ENCODE measurements at places on chromosomes 6 and 20.

- no peak for DNase-seq
Observed at GRCh38 chr6:86765211-86765610, 172.1 kb upstream of the HTR1E start.

- no peak for DNase-seq
Observed at GRCh38 chr20:63467294-63468083, 5.0 kb downstream of the KCNQ2 start.

DNA sequence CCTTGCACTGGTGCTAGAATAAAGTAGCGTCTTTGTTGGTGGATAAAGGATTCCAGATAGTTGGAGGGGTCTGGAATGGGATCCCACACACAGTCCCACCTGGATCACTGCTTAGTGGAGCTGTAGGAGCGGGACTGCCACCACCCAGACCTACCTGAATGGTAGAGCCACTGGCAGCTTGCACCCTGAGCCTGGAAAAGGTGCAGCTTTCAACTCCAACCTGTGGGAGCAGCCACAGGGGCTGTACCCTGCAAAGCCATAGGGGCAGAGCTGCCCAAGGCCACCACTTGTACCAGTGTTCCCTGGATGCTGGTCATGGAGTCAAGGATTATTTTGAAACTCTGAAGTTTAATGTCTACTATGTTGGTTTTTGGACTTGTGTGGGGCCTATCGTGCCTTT is 26.9 kb downstream of the VTA1 start:
- DNase-seq: no peak

- no peak for DNase-seq
Observed at GRCh38 chr20:24531631-24532419, 62.4 kb downstream of the SYNDIG1 start.

DNA sequence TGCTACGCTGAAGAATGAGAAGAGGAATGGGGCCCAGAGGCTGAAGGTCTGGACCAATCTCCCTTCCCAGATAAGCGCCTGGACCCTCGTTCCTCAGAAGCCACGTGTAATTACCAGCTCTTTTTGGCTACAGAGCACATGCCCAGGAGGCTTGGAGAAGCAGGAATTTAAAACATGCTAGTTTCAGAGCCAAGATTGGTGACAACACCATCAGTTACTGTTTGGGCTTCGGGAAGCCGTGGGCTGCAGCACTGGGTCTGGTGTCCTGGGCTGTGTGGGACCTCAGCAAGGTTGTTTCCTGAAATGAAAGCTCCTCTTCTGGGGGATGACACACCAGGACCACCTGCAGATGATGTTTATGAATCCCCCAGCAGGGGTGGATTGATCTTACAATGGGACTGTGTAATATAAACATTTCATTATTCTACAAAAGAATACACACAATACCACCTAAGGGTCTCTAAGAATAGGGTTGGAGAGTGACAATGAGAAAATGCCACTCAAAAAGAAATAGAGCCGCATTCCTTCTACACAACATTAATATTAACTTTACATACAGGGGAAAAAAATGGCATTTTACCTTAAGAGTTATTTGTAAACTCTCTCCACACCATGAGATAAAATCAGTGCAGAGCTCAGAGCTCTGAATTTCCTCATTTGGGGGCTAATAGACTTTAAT is 207.8 kb upstream of the FOXQ1 start:
- DNase-seq: no peak

DNA sequence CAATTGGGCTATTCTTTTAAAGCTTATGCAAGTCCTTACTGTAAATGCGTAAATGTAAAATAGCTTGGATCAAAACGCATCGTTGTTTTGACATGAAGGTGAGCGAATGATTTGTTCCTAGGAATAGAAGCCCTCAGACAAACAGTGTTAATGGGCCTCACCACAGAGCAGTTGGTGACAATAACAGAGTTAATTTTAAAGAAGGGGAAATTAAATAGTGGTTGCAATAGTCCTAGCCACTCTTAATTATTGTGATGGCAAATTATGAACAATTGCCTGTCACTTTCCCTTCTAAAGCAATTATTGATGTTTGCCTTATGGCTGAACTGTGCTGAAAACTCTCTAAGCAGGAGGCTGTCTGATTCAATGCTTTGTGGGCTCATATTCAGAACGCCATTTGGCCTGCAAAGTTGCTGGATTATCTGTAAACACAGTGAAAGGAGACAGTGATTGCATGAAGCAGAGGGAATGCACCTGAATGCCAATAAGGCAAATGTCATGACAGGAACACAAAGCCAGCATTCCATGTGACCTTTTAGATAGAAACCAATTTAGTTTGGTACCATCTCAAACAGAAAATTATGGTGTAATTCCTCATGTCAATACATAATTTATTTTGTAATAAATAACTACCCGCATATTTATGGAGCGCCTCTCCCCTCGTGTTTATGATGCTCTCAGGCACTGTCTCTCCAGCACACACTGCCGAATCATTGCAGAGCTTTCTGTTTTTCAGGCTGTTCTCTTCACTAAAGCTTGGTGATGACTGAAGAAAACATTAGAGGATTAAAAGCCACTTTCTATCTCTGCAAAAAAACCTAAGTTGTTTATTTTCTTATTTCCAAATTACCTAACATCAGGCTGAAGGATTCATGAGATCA is 387.5 kb downstream of the HACE1 start:
- DNase-seq: no peak

- DNase-seq: peak; percentile 36
Observed at GRCh38 chr20:39825950-39826349, 863.1 kb downstream of the MAFB start.

DNA sequence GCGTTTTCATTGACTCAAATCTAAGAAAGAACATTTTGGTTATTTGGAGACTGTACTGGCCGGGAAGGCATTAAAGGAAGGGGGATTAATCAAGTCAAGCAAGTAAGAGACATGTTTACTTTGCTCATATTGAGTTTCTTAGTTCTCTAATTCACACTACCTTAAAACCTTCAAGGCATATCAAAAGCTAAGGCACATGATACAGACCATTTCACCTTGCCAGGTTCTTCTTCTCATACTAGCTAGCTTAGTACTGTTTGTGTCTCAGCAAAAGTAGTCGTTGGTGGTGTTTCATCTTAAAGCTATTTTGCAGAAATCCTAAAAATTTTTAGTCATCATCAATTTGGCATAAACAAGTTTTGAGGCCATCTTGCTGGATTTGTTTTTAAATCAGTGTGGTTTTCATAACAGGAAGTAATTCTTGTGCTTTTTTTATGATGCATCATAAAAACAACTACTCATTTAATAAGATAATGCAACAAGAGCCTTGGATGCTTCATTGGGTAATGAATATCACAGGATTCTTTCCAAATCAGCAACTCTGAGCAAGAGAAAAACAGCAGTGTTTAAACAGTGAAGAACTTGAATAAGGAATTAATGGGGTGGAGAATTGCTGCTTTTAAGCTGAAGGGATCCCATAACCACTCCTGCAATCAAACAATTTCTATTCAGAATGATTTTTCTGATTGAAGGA is 425.3 kb downstream of the EPM2A start:
- DNase-seq: peak; percentile 31

- DNase-seq: peak; percentile 83
Observed at GRCh38 chr6:106275692-106276091, 49.9 kb downstream of the ATG5 start.

GRCh38 chr6:1424306-1424927 is 35.0 kb downstream of the FOXF2 start:
- peak; percentile 50 for DNase-seq

DNA sequence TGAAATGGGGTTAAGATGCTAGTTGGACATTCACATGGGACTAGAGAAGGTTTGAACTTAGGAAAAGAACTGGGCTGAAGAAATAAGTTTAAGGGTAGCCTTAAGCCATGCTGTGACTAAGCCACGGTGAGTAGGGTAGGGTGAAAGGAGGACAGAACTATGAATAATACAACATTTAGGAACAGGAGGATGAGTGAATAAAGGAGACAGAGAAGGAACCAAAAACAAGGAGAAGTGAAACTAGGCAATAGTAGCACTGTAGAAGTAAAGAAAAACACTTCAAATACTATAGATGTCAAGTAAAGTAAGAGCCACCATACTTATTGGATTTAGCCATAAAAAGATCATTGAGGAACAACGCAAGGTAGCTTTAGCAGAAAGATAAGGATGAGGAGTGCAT is 111.2 kb downstream of the KCNQ5 start:
- DNase-seq: no peak

DNA sequence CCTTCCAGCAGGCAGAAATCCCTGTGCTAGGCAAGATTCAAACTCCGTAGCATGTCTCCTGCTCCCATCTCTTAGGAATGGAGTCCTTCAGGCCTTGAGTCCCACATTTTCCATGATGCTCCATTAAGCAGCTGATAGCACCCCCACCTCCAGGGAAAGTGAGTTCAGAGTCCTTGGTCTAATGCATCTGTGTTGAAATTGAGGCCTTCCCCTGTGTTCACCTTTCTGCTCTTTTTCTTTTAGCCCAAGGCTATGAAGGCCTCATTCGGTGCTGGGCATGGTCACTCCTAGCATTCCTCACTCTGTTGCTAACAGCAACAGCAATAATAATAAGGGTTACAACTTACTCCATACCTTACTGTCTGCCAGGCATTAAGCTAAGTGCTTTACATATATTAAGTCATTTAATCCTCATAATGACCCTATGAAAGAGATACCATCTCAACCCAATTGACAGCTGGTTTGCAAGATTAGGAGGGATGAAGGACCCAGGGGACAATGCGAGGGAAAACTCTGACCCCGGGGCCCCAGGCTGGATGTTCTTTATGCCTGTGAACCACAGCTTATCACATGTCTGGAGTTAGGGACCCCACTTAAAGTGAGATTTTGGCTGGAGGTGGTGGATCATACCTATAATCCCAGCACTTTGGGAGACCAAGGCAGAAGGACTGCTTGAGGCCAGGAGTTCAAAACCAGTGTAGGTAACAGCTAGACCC is 17.5 kb upstream of the PANK2 start:
- no peak for DNase-seq

- DNase-seq: peak; percentile 48
Observed at GRCh38 chr6:80733641-80734040, 627.2 kb downstream of the BCKDHB start.

DNA sequence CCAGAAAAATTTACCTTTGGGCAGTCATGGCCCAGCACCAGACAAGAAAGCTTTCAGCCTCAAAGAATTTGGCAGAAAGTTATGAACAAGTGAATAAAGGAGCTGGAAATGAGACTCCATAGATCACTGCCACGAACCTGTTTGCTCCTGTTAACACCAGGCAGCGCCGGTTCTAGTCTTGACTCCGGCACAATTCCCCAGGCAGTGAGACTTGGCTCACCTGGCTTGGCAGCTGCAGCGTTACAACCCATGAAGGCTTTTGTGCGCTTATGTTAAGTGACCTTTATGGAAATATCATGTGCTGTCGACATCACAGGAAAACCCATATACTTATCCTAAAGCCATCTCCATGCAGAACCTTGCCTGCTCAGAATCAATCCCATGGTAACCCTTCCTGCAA is 22.2 kb upstream of the FOXC1 start:
- no peak for DNase-seq

GRCh38 chr6:17032988-17033634 is 68.7 kb upstream of the STMND1 start:
- peak; percentile 95 for DNase-seq

- DNase-seq: no peak
Observed at GRCh38 chr20:48797850-48798747, 29.7 kb downstream of the PREX1 start.
